ENCODE measurements at places on chromosomes 3 and 15.

DNA sequence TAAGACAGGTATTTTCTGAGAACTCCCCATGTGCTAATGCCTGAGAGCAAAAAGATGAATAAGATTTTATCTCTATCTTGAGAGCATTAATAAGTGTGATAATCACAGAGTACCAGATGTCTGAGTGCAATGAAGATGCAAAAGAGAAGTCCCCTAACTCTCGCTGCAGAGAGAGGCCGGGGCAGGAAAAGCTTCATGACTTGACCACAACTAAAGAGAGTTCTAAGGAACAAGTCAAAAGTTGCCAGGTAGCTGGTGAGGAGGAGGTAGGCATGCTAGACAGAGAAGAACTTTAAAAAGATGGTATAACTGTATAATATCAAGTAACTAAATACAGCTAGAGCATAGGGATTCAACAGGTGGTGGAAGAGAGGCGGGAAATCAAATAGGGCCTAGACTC, 28.8 kb downstream of the MTMR10 start:
- no peak for DNase-seq

DNA sequence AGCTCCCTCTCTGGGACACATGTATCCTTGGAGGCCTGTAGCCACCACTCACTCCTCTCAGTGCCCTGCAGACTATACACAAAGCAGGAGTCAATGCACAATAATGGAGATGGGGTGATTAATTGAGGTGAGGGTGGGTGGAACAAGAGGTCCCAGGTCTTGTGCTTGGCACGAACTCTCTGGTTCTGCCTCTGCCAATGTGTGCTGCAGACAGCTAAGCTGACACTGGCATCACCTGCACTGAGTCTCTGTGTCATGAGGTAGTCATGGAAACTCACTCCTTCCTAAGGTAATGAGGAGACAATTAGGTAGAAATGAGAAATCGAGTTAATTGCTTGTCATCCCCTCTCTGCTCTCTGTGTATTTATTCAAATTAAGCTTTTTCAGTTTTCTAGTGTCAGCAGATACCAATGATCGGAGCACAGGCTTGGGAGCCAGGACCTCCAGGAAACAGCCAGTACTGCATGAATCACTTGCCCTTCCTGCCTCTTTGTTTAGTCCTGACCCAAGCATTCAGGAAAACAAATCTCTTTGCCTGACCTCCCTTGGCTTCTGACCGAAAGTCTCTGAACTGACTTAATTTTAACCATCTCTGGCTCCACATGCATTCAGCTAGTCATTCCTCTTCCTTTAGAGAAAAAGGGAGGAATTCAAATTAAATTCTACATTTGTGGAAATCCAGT, 56.7 kb downstream of the DRD3 start:
- DNase-seq = no peak

- no peak for DNase-seq
These were observed 3.0 kb downstream of the RPL32 start for GRCh38 chr3:12838179-12838965.

DNA sequence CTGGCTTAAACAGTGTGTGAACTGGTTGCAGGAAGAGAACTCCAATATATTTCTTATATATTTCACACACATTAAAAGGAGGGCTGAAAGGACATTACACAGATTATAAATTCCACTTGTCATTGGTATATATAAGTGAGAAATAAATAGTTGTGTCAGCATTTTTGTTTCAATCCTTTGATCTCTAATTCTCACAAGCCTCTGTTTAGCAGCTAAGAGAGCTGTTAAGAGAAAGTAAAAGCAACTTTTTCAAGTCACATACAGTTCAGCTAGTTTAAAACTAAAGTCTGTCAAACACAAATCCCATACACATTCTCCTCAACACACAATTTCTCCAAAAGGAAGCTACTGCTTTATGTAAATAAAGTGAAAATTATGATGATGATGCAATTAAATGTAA, 70.5 kb upstream of the CCDC39 start:
- DNase-seq = no peak

DNA sequence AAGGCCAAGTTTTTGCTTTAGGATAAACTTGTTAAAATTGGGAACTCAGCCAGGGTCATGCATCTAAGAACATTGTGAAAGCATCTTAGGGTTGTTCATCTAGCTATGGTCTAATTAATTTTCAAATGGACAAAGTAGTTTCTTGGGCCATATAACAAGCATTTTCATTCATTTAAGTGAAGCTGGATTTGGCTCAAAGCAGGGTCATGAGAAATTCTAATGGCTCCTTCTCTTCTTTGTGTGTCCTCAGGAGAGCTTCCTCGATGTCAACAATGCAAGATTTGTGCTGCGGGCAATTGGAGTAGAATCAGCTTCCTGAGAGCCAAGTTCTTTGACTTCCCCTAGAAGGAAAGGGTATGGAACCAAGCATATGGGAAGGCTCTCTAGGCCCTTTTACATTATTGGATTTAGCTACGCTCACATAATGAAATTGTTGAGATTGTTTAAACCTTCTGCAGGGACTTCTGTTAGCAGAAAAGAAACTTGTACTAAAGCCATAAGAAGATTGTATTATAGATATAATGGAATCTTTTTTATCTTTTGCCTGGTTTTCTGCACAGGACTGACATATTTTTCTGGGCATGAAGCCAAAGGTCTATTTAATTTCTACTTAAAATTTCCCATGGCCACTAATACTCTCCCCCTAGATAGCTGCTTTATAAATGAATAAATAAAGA, 1.8 kb upstream of the SAMMSON start:
- DNase-seq = no peak

DNA sequence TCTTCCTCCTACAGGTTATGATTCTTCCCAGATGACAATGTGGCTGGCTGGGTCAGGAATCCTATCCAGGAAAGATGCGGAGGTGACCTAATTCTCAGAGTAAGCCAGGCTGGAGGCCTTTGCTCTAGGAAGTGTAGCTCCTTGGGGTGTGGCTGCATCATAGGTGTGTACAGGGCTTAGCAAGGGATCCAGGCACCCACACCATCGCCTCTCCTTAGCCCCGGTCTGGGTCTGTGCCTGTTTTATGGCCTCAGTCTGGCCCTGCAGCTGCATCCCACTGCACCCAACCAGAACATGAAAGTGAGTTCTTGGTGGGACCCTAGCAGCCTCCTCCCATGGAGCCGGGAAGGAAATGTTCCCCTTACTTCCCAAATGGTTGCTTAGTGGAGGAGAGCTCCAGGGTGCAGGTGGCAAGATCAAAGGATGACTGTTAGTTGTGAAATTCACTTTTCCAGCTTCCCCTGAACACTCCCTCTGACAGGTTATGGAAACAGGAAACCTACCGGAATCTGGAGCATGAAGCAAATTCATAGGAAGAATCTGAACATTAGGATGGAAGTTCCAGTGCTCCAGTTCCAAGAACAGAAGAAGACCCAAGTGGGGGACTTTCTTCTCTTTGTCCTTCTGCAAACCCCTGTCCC, 2.7 kb upstream of the AMOTL2 start:
- DNase-seq = no peak

- no peak for DNase-seq
These were observed 316.7 kb upstream of the TBL1XR1 start for GRCh38 chr3:177513815-177514610.

- no peak for DNase-seq
These were observed 66.2 kb upstream of the XCR1 start for GRCh38 chr3:46093327-46093942.

DNA sequence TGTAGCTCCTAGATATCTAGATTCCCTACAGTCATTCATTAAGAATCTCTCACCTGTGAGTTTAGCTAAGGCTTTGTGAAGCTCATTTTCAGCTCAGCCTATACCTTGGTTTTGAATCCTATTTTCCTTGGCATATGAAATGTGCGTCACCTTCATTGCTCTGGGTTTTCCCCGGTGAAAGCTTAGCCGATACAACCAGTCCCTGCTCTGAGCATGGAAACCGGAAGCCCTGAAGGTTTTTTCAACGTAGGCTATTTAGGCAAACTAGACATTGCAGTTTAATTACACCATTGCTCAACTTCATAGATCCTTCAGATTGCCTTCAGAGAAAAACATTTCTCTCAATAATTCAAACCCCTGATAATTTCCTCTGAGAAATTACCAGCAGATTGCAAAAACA, 206.8 kb upstream of the TPRG1 start:
- DNase-seq = no peak

DNA sequence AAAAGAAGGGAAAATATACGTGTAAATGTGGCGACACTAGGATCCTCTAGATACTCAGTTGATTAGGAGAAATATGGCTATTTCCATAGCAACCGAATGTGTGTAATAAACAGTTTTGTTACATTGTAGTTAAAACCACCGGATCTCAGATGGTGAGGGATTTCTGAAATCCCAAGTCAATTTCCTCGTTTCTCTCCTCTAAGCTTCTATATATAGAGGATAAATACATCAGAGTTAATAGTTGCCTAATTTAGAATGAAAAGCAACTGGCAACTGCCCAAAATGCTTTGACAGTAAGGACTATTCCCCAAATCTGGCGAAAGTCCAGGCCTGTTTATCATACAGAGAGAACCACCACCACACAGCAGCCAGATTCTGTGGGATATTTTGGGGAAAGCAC, 112.6 kb downstream of the GABRB3 start:
- DNase-seq = no peak

Measured in CD4-positive, alpha-beta T cell treated with Interleukin-17A for 1 hour (primary cell).